ENCODE measurements at places on chromosomes 7 and 10. TPM values are rescaled to one million over a fixed set of nuclear protein-coding genes. Genes with fewer than 3 reads are reported as not detected.

VAX1 gene
- 1.3 TPM for total RNA-seq

LIPF gene
- not detected for total RNA-seq

DGKI gene
- total RNA-seq = not detected

ZNF786 gene
- total RNA-seq = 6.2 TPM

EGR2 gene
- total RNA-seq = 0.26 TPM

TRIM56 gene
- total RNA-seq = 8.6 TPM

HOXA5 gene
- 3.2 TPM for total RNA-seq

SUGCT gene
- 1.0 TPM for total RNA-seq

SLC29A4 gene
- total RNA-seq = 15.9 TPM
